ENCODE measurements at places on chromosomes 7 and 10. TPM values are rescaled to one million over a fixed set of nuclear protein-coding genes. Genes with fewer than 3 reads are reported as not detected.

DNA sequence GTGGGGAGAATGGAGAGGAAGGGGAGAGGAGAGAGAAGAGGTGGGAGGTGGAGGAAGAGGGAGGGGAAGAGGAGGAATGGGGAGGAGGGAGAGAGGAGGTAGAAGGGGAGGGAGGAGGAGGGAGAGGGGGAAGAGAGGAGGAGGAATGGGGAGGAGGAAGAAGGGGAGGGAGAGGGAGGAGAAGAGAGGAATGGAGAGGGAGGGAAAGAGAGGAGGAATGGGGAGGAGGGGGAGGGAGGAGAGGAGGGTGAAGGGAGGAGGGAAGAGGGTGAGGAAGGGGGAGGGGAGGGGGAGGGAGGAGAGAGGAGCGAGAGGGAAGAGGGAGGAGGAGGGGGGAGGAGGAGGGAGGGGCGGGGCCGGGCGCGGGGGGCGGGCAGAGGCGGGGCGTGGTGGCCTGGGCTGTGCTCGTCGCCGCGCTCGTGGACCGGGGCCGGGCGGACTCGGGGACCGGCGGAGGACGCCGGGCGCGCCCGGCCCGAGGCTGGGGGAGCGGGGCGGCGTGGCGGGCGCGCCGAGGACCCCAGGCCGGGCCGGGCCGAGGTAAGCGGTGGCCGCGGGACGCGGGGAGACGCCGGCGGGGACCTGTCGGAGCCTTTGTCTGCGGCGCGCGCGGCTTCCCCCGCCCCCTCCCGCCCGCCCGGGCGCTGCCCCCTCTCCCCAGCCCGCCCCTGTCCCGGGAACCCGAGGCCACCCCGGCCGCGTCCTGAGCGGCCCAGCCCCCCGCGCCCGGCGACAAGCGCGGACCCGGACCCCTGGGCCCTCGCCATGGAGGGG is at the start of gene SLC29A4:
TSS of gene SLC29A4 (plus strand) at position 401 of the 774 bp plus-strand sequence. CDS start 4,874 bp downstream, outside the sequence.
- DNase-seq: peak; percentile 22

DNA sequence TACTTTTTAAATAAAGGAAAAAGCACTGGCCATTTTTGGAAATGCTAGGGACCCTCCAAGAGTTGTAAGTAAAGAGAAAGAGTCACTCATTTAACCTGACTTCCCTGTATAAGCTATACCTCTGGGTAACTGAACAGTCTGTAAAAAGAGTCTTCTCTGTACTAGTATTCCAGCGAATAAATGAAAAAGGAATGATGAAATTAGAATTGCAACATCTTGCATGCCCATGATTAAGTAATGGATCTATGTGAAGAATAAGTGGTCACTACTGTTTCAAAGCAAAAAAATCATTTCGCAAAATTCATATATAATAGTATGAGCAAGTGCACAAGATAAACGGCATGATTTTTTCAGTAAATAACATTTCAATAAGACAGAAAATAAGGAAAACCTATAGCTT is 116.8 kb downstream of the ZFAND4 start:
- no peak for DNase-seq

DNA sequence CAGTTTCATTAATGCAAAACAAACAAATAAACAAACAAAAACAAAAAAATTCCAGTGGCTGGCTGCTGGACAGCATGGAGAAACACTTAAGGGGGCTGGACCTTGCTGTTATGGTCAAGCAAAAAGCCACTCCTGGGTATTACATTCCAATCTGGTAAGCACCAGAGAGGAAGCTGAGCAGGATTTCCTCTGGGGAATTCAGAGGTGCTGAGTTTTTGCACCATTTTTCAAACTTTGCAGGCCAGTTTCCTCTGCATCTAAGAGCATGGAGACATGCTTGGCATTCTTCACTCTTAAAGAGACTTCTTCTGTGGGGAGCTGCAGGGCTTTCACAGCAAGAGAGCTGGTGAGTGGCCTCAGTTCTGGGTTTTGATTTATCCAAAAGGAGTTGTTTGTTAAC is 84.5 kb downstream of the FZD1 start:
- peak; percentile 4 for DNase-seq

DNA sequence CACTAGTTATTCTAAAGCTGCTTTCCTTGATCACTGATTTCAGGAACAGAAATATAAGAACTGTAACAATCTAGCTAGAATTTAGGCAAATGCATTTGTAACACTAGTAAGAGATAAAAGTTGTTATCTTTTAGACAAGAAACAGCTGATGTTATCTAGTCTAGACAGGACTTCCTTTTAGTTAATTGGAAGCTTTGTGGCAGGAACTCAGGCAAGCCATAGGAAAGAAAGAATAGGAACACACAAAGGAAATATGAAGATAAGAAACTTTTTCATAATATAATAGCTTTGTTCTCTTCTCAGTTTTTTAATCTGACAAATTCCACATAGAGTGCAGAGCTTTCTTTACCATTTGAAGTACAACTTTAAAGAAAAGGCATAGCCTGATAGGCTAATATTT is 59.0 kb upstream of the AGR3 start:
- no peak for DNase-seq

DNA sequence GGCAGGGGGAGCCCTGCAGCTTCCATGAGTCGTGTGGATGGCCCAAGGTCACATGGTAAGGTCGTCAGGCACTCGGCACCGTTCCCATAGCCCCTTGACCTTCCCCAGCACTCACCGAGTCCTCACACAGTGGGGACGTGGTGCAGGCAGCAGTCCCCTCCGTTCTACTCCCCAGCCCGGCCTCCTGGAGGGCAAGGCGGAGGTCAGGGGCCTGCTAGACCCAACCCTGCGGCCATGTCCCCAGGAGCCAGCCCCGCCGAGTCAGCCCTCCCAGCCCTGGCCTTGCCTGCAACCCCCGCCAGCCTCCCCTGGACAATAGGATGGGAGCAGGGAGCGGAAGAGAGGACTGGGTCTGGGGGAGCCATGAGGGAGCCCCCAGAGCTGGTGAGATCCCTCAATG is 65.2 kb downstream of the ELFN1 start:
- no peak for DNase-seq

TET1 gene
- total RNA-seq: 3.5 TPM

DNA sequence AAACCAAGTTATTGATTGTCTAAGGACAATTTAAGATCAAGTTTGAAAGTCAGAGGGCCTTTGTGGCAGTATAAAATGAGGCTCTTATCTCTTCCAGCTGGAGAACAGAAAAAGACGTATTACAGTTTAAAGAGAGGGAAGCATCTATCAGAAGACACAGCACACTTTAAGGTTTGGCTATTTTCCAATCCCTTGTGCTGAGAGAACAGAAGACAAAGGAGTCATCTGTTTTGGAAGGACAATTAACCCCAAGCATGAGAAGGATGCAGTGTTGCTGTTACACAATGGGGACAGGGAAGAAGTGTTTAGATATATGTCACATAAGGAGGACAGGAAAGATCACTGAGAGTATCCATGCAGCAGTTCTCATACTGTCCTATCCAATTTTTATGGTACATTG is 1224.2 kb upstream of the SORCS1 start:
- no peak for DNase-seq

SEMA3A gene
- 11.6 TPM for total RNA-seq

DNA sequence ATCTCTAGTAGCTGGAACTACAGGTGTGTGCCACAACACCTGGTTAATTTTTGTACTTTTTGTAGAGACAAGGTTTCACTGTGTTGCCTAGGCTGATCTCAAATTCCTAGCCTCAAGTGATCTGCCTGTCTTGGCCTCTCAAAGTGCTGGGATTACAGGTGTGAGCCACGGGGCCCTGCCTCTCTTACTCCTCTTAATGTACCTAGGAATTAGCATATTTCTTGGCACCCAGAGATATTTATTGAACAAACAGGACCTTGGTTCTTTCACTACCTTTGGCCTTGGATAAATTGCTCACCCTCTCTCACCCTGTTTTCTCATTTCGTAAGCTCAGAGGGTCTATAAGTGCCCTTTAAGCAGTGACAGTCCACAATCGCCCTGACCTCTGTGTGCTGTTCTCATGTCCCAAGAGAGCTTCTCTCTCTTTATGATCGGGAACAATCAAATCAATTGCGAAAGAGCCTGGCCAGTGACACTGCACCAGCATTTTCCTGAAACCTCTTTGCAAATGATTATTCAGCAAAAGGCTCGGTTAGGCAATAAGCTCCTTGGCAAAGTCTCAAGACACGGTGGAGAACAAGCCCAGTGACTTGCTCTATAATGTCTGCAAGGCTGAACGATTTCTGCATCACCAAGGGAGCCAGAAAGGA is 117.7 kb downstream of the APBB1IP start:
- DNase-seq: peak; percentile 11

DNA sequence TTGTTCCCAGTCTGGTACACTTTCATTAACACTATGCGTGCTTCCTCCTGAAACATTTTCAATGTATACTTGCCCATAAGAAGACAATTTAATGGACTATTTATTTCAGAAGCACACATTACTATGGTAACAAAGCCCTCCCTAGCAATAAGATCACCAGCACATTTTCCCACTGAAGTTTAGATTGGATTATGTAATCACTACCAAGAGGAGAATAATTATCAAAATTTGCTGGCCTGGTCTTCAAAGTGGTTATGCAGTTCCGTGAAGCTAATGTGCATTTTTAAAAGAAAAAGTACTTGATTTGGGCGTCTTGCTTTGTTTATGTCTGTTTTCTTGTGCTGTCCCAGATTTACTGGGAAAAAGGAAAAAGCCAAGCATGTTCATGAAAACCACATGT is 61.9 kb downstream of the AP3M1 start:
- no peak for DNase-seq

DNA sequence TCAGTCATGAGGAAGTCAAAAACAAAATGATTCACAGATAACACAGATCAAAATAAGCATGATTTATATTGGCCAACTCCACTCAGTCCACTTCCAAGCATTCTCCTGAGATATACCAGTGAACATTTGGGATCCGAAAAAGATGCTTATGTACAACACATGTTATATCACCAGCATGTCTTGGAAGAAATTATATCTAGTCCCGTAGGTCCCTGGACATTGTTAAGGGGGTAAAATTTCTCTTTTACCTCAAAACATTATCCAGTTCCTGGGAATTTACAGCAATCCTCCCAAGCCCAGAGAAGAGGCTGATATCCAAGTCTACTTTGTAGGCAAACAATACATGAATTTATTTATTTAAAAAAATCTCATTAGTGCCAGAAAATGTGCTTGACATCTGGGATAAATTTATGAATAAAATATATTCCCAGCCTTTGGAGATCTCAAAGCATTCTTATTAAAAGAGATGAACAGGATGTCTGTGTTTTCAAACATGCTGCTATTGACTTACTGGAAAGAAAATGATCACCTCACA is 582.2 kb upstream of the ZWINT start:
- DNase-seq: no peak

DNA sequence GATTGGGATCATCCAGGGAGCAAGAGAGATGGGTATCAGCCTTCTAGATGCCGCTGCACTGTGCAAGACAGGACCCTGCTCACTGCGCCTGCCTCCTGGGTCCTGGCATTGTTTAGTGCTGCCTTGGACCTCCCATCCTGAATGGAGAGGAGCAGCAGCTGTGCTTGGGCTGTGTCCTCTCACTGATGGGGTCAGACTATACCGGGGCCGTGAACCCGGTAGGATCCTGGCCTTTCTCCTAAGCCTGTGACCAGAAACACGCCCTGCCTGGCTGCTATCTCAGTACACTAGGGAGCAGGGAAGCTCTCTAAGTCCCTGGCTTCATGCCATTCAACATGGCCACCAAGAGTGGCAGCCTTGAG is 309.4 kb upstream of the ZNF32 start:
- no peak for DNase-seq

DNA sequence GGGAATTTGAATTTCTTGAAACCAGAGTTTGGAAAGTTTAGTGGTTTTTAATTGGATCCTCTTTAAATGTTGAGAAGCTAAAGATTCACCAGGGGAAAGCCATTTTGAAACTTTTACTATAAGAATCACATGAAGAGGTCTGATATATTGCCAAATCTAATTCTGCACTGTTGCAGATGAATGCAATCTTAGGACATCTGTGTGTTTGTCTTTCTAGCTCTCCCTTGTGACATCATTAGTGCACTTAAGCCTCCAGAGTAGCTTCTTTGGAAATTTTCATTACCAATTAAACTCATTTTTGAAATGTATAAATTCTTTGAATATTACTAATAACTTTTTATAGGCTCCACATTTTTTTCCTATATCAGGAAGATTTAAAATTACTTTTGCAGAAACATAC is 160.2 kb downstream of the BICC1 start:
- DNase-seq: no peak

DNA sequence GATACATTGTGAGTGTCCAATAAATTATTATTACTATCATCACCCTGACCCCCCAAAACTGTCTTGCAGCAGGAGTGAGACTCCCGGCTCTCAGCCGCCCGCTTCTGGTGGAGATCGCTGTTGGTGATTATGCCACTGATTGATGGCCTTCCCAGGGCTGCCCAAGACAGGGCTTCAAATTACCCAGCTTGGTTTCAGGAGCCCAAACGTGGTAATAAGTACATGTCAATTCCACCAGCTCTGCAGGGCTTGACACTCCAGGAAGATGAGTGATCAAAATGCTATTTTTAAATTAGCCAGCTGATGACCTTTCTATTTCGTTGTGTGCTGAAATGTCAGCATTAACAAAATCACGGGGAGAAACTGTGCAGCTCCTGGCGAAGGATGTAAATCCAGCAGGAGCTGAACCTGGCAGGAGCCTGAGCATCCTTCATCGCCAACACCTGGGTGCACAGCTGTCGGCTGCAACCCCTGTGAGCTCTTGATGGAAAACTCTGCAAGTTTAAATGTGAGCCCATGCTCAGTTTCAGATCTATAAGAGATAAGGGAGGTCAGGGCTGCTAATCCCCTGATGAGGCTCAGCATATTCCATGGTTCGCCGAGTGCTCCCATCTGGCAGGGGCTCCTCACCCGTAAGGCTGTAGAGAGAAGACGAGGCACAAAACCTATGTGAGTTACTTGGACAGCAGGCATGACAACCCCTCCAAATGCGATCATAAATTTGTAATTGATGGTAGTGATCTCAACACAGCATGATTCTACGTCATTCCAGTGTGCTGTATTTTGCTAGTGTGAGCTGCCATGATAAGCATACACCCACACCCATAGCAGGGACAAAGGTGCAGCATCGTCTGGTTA is 446.3 kb downstream of the TCERG1L start:
- no peak for DNase-seq

FFAR4 gene
- total RNA-seq: not detected

PRKCQ gene
- total RNA-seq: not detected

GRCh38 chr7:151113344-151114150 is 27.3 kb downstream of the AGAP3 start:
- DNase-seq: peak; percentile 92

- DNase-seq: no peak
Observed at GRCh38 chr10:96235326-96236089, 35.9 kb downstream of the BLNK start.

GRCh38 chr10:12980102-12980661 is 21.3 kb downstream of the CCDC3 start:
- DNase-seq: no peak

GRCh38 chr7:69827558-69827957 is 229.3 kb downstream of the AUTS2 start:
- no peak for DNase-seq

GRCh38 chr10:127657056-127657455 is 79.9 kb upstream of the FOXI2 start:
- DNase-seq: no peak

GRCh38 chr7:138665249-138665648 is 35.9 kb downstream of the SVOPL start:
- DNase-seq: no peak

Data from A172 (cell line).